Putamen (tissue), 1 donor: ENCODE measurements at places on chromosomes 4 and X.
A peak's percentile ranks its signal among the peaks of the same experiment; 100 is the strongest.

DNA sequence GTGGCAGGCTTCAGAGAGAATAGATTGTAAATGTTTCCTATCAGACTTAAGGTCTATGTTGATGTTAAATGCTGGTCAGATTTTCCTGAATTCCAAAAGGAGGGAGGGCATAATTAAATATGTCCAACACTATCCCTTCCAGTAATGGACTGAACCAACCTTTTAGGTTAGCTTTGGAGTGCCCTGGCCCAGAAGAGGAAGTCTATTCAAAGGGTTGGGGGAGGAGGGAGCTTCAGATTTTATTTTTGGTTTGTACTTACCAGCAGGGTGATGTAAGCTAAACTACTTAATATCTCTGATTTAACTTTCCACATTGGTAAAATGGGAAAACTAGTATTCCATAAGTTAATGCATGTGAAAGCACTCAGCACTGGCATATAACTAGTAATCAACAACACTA lies 91.1 kb downstream of the RBM46 start:
- no peak for DNase-seq

DNA sequence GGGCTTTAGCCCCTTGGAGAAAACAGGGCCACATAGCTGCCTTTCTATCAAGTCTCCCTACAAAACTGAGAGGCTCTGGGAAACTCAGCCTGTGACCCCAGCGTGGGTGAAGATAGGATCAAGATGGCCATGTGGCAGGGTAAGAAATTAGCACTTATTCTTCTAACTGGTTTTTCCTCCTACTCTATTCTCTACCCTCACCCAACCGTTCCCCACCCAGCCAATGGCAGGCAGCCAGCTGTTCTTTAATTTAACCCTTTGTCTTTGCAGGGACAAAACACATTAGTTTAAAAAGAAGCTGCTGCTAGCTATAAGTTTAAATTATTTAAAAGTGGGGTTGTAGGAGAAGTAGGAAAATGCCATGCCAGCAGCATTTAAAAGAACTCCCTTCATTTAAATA lies 2.8 kb downstream of the CLCN5 start:
- no peak for DNase-seq

DNA sequence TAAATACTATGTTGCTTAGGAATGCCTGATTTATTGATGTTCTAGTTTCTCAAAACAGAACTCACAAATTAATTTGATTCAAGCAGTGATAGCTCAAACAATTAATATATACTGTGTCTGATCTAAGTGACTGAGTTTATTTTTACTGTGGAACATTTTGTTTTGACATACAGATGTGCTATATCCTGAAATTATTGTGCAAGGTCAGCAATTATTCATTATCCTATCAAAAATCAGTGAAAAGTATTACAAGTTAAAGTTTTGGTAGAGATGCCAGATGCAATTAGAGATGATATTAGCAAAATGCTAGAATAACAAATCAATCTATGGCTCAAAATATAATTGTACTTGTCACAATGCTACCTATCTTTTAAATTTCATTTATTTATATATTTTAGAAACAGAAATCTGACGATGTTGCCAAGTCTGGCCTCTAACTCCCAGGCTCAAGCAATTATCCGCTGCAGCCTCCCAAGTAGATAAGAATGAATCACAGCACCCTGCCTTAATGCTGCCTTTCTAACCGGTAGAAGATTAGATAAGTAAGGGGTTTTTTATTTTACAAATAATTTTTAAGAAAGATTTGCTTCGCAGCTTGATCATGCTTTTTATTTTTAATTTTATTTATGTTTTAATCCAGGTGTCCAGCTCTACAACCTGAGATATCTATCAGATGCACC lies 825.5 kb upstream of the NDST4 start:
- DNase-seq, result no peak

- peak; percentile 91 for DNase-seq
Measured at GRCh38 chr4:151717314-151717713, 43.5 kb downstream of the GATB start.

- DNase-seq, result no peak
Measured at GRCh38 chrX:105502336-105502735, 281.8 kb upstream of the TEX13A start.

DNA sequence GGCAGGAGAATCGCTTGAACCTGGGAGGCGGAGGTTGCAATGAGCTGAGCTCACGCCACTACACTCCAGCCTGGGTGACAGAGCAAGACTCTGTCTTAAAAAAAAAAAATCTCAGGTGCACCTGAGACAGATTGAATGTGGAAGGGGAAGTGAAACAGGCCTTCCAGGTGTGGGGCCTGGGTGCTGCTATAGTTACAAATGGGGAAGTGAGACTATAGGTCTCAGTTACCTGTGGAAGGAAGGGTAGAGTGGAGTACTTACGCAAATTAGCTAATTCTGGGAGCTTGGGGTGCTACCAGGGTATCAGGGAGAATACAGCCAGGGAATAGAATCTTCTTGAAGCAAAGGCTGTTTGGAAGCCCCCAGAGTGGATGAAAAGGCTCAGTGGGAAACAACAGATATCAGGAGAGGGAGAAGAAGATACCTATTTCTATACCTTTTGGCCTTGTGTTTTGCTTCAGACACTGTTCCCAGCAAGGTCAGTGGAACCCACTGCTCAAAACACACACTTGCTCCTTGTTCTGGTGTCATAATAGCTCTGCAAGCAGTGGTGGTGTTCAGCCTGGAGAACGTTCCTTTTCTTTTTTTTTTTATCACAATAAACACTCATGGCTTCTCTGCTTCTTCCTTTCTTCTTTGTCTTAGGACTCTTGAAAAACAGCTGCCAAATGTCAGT lies 7.0 kb downstream of the CD38 start:
- DNase-seq, result no peak

- DNase-seq, result no peak
Measured at GRCh38 chr4:39335566-39335965, 30.6 kb downstream of the RFC1 start.

DNA sequence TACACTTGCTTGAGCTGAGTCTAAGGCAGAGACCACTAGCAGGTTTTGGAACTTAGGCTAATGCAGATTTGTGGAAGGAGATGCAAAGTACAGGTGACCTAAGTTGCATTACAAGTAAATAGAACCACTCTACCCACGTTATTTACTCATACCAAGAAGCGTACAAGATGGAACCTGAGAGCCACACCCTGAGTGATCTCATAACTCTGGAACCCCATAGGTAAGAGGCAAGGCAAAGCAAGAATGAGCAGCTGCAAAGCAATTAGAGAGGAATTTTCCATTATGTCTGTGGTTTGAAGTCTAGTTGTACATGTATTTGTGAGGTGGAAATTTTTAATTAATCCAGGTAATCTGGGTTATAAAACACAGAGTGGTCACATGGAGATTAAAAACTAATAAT lies 55.4 kb downstream of the CC2D2A start:
- no peak for DNase-seq

DNA sequence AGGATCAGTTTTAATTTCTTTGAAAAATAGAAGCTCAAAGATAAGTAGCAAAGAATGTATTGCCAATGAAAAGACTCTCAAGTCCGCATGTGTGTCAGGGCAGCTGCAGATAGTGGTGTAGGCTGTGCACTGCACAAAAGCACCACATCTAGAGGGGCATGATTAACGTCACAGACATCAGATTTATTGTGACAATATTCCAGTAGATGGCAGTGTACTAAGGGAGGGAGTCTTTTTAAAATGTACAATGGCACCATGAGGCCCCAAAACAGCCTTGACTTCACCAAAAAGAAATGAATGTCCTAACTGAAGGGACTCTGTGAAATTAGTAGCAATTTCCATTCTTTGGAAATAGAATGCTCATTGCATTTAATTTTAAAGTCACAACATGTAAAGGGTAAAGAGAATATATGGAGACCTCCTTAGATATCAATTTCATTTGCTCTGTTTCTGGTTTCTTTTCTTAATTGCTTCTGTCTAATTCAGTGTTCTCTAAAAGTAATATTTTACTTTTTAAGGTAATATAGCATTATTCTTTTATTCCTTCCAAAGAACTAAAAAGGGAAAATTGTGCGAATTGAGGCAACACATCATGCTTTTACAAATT lies 98.4 kb downstream of the ZNF827 start:
- DNase-seq, result peak; percentile 54

GRCh38 chr4:147640331-147640730 lies 23.1 kb downstream of the TMEM184C start:
- DNase-seq, result no peak

DNA sequence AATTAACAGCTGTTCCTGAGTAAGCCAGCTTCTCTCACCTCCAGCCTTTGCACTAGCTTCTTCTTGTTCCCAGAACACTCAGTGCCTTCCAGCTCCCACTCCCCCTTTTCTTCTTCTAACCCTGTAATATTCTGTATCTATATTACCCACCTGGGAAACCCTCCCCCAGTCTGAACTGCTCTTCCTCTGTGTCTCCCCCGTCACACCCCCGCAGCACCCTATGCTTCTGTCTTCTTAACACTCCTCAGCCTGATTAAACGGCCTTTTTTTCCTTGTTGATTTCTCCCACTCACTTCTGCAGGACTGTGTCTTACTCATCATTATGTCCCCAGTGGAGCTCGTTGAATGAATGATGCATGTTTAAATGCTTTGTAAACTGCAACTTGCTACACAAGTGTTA lies 9.0 kb upstream of the LONRF3 start:
- no peak for DNase-seq

- DNase-seq, result no peak
Measured at GRCh38 chr4:87961993-87962392, 13.5 kb upstream of the SPP1 start.

GRCh38 chr4:95528388-95528948 lies 20.3 kb downstream of the UNC5C start:
- DNase-seq, result no peak

GRCh38 chrX:114959729-114960128 lies 57.7 kb downstream of the IL13RA2 start:
- DNase-seq, result no peak

GRCh38 chr4:125681240-125681639 lies 366.5 kb downstream of the FAT4 start:
- DNase-seq, result no peak

- DNase-seq, result no peak
Measured at GRCh38 chr4:150679765-150680343, 97.9 kb downstream of the MAB21L2 start.

DNA sequence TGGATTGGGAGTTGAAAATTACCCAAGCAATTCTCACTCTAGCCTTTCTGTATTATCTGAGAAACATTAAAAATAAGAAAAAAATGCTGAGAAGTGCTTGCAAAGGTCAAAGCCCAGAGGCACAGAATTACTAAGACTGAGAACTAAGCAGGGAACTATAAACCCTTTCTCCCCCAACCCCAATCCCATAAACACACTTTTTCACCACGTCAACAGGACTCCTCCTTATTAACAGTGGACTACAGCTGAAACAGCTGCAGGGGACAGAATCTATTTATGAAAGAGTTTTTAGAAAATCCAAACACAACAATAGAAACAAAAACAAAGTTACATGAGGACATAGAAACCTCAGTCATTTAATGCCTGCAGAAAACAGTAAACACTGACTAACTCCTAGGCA lies 984.1 kb downstream of the TRAM1L1 start:
- no peak for DNase-seq

DNA sequence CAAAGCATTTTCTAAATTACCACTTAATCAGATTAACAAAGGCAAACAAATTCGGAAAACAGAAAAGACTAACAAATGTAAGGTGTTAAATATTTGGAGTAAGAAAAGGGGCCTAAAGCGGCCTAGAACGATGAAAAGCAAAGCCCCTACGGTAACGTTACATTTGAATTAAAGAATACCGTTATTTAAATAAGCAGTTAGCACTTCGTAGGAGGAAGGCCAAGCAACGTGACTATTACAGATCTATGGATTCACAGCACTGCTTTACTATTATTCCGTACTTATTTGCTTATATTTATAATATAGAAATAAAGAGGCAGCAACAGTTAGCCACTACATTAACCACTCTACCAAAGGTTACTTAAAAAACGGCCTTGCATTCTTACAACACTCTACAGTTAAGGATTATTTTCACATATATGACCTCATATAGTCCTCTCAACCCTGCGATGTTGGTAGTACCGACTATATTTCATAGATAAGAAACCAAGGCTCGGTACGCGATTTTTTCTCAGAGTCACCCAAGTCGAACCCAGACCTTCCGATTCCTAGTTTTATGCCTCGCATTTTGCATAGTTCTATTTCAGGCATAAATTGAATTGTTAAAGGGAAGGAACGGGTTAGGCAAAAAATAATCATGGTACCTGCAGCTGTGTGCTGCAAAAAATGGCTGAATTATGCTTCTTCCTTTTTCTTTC lies 2.9 kb downstream of the KLHL15 start:
- no peak for DNase-seq

DNA sequence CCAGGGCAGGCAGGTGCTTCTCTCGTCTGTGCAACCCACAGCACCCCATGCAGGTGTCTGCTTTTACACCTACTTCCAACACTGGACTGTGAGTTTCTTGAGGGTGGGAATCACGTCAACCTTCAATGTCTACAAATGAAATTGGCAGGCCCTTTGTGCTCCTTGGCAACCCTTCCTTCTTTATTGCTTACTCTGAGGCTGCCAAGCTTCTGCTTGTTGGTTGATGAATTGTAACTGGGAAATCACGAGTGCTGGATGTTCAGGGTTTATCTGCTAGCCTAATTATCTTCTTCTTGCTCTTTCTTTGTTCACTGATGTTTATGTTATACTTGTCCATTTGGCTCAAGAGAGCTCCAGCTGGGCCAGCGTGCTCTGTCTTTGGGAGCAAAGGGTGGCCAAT lies 2.5 kb upstream of the DGAT2L6 start:
- no peak for DNase-seq

GRCh38 chr4:81030061-81030980 lies at the start of gene BMP3:
BMP3 (plus strand) TSS chr4:81030708; CDS start chr4:81031285, 577 bp downstream.
- DNase-seq, result no peak

GRCh38 chr4:41510179-41510578 lies 27.8 kb upstream of the LIMCH1 start:
- DNase-seq, result no peak

GRCh38 chr4:140185412-140186081 lies 31.6 kb upstream of the MAML3 start:
- DNase-seq, result no peak

DNA sequence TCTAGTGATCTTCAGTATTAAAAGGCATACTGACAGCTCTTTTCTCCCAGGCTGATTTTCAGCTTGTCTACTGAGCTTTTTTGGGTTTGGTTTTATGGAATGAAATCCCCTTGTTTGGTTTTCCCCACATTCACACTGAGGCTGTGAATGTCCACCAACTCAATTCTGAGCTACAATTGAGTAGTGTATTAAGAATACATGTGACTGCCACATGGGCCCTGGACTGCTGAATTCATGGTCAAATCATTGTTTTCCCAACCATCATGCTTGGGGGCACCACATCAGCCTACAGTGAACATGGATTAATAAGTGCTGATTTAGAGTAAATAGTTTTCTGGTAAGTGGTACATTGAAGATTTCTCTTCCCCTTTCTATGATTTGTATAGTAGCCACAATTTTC lies 32.4 kb downstream of the RTL9 start:
- DNase-seq, result no peak

GRCh38 chrX:154448484-154448883 lies 4.5 kb downstream of the FAM50A start:
- DNase-seq, result no peak

GRCh38 chr4:182090186-182090585 lies 153.0 kb upstream of the TENM3 start:
- DNase-seq, result no peak

GRCh38 chrX:48514126-48514806 lies 5.5 kb downstream of the PORCN start:
- DNase-seq, result no peak
